Skeletal muscle tissue (tissue), 5 donors: ENCODE measurements at places on chromosomes 1 and 21. TPM values are rescaled to one million over a fixed set of nuclear protein-coding genes. Genes with fewer than 3 reads are reported as not detected.

Gene RXRG
- 39.1 TPM for total RNA-seq

Gene C1orf185
- not detected for total RNA-seq

Gene ADCY10
- total RNA-seq, result under 0.01 TPM

Gene TTLL10
- not detected for total RNA-seq

Gene CDA
- total RNA-seq, result not detected

Gene BATF3
- total RNA-seq, result 0.52 TPM

Gene C1orf53
- total RNA-seq, result not detected

Gene MYBPH
- 27.7 TPM for total RNA-seq

Gene OR2G6
- total RNA-seq, result not detected

Gene TNFRSF1B
- 9.9 TPM for total RNA-seq

Gene HES2
- total RNA-seq, result not detected

Gene PCNX2
- 23.5 TPM for total RNA-seq

Gene DENND2C
- 7.8 TPM for total RNA-seq
